ENCODE measurements at places on chromosomes 4 and X.

DNA sequence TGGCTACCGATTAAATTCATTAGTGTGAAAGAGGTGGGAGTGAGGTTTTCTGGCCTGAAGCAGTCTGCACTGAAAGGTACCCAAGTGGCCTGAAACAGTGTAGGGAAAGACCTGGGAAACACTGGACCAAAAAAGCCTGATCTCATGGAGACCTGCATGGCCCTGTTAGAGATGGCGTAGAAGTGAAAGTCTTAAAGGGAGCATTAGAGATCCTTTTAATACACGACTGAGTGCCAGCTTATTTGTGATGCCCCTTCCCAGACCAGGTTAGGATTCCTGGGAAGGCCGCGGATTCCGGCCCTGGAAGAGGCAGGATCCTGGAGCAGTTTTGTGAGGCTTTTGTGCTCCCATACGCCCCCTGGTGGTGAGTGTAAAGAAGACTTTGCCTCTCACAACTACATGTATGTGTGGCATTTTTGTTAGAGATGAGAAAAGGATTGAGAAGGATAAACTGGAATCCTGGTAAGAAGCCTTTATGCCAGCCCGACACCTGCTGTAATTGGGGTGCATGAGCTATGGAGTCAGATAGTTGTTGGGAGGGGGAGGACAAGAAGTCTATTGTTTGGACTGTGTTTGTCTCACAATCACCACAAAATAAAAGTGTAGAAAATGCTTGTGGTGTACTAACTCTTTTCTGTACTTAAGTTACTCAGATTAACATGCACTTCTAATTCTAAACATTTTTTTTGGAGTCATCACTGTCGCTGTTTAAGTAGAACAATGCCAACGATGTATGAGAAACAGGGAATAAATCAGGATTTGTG is 54.0 kb downstream of the JADE1 start:
- DNase-seq = peak; percentile 82

DNA sequence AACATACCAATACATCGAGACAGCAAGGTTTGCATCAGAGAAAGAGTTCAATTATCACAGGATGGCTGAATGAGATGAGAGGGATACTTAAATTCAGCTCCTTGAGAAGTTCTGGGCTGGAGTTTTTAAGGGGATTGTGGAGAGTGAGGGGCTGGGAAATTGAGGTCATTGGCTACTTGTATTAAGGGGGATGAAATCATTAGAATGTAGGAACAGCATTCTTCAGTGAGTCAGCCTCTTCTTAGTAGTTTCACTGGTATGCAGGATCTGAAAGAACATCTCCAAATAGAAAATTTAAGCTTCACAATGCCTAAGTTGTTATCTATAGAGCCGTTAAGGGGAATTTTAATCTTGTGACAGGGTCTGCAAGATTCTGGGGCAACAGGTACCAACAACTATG is 211.6 kb upstream of the TAPT1 start:
- DNase-seq = peak; percentile 35

DNA sequence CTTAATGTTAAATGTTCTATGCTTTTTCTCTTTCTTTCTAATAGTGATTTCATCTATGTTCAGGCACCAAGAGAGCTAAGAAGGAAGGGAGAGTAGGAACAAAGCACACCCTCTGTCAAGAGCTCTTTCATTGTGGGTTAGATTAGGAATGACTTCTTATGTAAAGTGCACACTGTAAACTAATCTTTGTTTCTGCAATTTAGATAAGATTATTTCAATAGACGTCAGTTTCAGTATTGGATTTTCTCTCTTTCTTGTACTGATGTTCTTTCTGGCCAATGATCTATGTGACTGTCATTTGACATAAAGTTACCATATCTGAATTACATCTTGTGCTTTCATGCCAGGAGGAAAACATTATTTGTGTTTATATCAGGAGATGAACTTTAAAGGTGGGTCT is 48.2 kb downstream of the ATOH1 start:
- no peak for DNase-seq

DNA sequence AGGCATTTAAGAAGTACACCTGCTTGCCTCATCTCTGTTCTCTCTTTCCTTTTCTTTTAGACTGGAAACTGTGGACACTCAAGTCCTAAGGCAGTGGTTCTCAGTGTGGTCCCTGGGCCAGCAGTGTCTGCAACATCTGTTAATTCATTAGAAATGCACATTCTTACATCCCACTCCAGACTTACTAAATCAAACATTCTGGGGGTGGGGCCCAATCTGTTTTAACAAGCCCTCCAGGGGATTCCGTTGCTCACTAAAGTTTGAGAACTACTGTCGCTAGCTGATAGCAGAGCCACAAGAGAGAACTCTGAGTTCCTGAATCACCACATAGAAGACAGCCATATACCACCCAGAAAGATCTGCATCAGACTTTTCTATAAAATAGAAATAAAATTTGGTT is 430.6 kb downstream of the BCOR start:
- no peak for DNase-seq
